ENCODE measurements at places on chromosomes 11 and 22.

GRCh38 chr22:49242480-49242879, 585.2 kb downstream of the BRD1 start:
- DNase-seq = no peak

DNA sequence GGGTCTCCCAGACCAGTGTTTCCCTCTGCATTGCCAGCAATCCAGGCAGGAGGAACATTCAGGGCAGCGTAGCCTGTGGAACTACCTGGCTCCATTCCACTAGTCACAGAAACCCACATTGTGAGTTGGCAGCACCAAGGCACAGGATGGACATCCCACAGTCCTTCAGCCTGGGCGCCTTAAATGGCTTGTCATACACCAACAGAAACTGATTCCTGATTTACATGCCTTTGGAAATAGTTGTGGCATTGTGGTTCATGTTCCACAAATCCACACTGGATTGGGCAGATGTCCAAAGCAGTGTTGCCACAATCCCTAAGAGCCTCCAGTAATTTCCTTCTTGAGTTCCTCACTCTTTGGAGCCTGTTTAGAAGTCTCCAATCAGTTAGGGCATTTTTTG, 225.6 kb downstream of the BLID start:
- DNase-seq = no peak

GRCh38 chr11:119248750-119249670, 42.9 kb downstream of the CBL start:
- no peak for DNase-seq

DNA sequence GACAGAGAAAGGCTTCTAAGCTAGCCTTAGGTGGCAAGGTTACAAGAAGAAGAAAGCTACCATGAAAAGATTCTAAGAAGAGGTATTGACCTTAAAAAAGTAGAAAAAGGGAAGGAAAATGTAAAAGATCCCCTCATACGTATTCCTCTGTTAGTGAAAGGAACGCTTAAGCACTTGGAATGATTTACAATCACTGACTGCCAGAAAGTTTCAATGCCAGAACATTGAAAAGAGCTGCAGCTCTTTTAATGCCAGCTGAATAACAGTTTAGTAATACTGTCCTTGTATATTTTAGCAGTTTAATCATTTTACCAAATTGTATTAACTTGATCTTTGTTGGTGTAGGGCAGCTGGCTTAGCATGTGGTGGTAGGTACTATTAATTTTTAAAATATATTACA, 650.7 kb downstream of the FAM181B start:
- no peak for DNase-seq

DNA sequence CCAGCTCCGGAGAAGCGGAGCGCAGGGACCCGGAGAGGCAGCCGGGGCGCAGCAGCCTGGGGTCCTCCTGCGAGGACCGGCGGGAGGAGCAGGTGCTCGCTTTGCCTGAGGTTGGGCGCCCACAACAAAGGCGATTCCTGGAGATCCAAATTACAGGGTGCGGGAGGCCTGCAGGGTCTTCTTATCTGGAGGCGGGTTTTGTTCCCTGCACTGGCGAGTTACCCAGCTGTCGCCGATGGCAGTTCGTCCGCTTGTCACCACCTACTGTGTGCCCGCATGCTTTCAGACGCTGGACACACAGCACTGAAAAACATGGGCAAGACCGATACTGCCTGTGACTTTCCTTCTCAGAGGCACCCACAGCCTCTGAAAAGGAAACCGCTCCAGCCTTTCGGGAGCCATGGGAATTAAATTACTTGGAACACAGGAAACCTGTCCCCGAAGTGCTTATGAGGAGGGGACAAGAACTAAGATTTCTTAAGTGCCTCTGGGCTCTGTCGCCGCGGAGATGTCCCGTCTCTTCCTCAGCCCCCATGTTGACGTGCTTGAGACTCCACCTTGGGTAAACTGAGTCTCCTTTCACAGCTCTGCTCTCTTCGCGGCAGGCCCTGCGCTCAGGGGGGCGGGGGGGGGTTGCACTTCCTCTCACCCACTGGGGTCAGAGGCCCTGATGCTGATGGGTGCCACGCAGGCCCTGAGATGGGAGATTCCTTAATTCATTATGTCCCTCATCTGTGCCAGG, 1.3 kb upstream of the ZFTA start:
- no peak for DNase-seq

GRCh38 chr11:6778518-6778917, 4.3 kb upstream of the OR2AG1 start:
- DNase-seq = no peak

DNA sequence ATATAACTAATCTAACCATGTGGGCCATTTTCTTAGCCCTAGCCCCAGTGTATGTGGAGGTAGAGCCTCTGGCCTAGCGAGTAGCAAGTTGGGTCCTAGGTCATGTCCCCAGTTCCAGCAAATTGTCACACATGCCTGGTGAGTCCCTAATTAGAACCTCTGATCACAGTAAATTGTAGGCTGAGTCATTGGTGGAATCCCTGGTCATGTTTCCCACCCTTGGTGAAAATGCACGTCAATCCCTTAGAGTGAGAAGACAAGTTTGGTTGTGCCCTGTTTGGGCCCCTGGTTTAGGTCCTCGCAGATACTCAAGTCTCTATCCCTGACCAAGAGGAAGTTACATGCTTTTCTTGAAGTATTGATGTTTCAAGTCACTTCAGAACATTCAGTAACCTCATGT, 46.7 kb downstream of the ATM start:
- no peak for DNase-seq

DNA sequence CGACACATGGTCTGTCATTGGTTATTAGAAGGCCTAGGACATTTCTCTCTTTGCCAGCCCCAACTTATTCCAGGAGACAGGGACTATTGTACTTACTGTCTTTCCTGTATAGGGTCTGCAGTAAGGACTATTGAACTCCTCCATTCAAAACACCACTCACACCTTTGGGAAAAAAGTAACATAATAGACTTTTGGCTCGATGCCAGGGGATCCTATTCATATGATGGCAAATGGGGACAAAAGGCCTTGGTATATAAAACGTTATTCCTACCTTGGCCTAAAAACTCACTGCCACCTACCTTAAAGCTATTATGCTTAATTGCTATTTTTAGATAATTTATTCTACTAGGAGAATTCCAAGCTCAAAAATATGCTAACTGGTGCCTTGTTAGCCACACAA, 6.3 kb upstream of the NDUFC2 start:
- no peak for DNase-seq
